ENCODE measurements at places on chromosomes 6 and 20.

DNA sequence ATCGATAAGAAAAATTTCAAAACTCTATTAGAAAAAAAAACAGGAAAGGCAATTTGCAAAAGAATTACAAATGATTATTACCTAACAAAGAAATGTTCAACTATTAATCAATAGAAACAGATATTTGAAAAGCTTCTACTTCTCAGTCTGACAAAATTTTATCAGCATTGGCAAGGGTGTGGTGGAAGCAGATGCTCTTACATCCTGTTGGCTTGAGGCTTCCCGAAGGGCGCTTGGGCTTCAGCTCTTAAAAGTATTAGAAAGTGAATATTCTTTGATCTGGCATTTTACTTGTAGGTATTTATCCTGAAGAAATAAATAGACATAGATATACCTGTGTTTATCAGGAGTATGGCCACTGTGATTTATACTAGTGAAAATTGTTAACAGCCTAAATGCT is 38.7 kb downstream of the SLC35D3 start:
- DNase-seq = no peak

DNA sequence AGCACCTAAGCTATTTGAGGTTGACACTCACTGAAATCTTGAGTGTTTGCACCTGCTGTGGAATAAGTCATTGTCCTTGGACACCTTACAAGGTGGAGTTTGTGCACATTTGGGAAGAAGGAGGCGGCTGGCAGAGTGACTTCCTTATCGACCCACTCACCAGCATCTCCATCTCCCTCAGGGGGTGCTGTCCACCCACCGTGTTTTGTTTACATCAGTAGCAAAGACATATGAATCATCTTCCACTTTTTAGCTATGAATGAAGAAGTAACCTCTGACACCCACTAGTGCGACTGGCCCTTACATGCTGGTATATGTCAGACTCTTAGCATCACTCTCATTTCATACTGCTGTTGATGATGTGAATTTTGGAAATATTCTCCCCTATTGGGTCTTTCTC is 119.5 kb upstream of the SGK1 start:
- peak; percentile 9 for DNase-seq

DNA sequence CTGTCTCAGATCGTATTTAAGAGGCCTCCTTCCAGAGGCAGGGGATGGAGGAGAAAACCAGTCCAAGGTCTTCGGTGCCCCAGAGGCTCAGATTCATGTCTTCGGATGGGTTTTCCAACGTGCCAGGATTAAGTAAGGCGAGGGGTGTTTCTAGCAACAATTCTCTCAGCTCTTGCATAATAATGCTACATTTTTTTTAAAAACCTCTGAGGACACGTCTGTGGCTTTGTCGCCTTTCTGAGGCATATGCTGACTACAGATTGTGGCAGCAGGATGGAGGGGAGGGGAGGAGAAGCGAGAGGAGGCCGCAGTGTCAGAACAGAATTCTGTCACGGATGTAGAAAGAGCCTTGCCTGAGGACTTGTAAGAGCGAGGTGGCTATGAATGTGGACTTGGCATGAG is 17.7 kb upstream of the CCDC167 start:
- no peak for DNase-seq

- no peak for DNase-seq
Observed at GRCh38 chr6:127192911-127193541, 73.6 kb upstream of the RNF146 start.

GRCh38 chr20:675033-675452 is 559 bp downstream of the SCRT2 start:
- no peak for DNase-seq

DNA sequence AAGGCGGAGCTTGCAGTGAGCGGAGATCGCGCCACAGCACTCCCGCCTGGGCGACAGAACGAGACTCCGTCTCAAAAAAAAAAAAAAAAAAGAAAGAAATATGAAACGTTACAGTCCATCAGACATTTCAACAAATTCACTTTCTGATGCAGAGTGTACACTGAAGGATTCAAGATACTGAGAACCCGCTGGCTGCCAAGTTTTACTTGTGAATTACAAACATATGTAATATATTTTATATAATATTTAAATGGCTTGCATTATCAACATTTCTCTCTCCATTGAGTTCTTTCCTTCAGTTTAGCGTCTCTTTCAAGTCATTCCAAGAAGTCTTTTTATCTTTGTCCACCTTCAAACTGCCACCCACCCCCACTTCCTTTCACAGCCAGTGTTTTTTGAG is 240.9 kb upstream of the RNF217 start:
- no peak for DNase-seq

DNA sequence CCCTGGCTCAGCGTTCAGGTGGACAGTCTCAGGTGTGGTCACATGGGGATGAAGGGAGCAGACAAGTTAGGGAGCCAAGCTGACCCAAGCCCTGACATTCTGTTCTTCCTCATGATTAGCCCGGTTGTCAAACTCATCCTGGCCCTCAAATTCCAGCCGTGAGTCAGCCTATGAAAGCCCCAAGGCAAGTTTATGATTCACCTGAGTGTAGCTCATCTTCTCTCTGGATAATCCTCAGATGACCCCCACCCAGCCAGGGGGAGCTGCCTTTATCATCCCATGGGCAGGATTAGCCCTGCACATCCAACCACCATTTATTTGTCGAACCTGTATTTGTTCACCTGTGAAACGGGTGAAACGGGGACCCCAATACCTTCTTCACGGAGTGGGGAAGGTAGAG is 161.9 kb downstream of the DHX35 start:
- no peak for DNase-seq

DNA sequence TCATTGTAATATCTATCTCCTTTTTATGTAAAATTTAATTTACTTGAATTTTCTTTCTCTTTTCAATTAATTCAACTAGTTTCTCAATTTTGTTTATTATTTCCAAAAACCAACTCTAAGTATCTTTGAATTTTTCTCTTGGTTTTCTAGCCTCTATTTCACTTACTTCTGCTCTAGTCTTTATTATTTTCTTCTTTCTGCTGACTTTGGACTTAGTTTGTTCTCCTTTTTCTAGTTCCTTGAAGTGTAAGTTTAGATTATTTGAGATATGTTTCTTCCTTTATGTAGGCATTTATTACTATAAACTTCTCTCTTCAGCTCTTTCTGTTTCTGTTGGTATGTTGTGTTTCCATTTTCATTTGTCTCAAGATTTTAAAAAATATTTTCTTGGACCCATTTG is 70.8 kb downstream of the TNFAIP3 start:
- DNase-seq = no peak

Measured in left colon (tissue), 2 donors.